Right ventricle myocardium inferior (tissue), 1 donor: ENCODE measurements at places on chromosomes 5 and 9. TPM values are rescaled to one million over a fixed set of nuclear protein-coding genes. Genes with fewer than 3 reads are reported as not detected.

The C8G gene
- total RNA-seq, result 1.3 TPM

The TNFSF8 gene
- 0.57 TPM for total RNA-seq

The NAIP gene
- 5.5 TPM for total RNA-seq

The CTSL gene
- 140 TPM for total RNA-seq

The CARD6 gene
- total RNA-seq, result 7.1 TPM

The CLTA gene
- total RNA-seq, result 69.4 TPM

The FAT2 gene
- total RNA-seq, result not detected

The FOXE1 gene
- not detected for total RNA-seq

The CD72 gene
- 0.89 TPM for total RNA-seq
